ENCODE measurements at places on chromosomes 12 and 14.
A peak's percentile ranks its signal among the peaks of the same experiment; 100 is the strongest.

DNA sequence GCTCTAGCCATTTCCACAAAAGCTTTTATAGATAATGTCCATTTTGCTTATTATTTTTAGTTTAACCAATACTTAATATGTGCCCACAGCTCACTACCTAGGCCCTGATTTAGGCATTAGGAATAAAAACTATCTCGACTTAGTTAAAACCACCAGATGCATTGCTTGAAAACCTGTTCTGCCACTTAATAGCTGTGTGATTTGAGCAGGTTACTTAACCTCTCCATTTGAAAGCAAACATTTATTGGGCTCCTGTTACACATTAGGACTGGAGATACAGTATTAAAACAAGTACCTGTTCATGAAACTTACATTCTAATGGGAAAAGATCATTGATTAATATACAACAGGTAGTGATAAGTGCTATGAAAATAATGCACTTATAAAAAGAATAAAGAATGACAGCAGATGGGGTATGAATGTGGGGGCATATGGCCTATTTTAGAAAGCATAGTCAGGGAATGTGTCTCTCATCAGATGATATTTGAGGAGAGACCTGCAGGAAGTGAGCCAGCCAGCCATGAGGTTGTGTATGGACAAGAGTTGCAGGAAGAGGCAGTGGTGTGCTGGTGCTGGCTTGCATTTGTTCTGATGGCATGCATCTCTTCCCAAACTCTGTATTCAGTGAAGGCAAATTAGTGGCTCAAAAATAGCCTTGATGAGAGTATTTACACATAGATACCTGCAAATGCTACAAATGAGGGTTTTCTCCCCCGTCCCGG, 34.3 kb downstream of the NOPCHAP1 start:
- no peak for DNase-seq

DNA sequence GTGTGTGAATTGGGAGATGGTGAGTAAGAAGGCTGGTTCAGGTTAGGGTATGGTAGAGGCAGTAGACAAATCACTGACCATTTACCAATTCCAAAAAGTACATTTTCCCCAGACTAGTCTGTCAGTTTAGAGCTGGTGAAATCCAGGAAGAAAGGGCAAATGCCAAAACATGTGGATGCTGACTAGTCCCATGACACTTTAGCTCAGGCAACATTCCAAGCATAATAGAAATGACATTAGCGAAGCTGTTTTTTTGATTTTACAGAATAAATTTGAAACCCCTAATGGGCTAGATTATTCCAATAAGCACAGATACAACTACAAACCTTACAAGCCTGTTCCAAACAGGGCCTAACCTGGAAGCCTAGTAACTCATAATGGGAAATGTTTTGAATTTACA, 884.2 kb downstream of the FLRT2 start:
- DNase-seq, result no peak

GRCh38 chr12:5586201-5586600, 154.3 kb downstream of the NTF3 start:
- DNase-seq, result no peak

DNA sequence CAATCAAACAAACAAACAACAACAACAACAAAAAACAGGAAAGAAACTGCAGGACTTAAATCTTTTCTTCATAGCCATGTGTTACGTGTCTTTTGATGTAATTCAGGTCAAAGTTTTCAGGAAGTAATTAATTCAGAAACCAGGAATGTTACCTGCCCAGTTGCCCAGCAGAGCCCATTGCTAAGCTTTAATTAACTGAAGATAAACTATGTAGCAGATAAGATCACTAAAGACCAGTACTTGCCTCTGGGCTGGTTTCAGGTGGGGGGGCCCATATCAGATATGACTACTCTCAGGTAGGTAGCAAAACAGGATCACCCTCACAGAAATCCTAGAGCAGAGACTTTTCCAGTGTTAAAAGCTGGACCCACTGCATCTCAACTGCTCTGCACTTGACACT, 69.2 kb downstream of the LIN7A start:
- no peak for DNase-seq

- no peak for DNase-seq
Observed at GRCh38 chr12:119692410-119692809, 24.5 kb downstream of the PRKAB1 start.

DNA sequence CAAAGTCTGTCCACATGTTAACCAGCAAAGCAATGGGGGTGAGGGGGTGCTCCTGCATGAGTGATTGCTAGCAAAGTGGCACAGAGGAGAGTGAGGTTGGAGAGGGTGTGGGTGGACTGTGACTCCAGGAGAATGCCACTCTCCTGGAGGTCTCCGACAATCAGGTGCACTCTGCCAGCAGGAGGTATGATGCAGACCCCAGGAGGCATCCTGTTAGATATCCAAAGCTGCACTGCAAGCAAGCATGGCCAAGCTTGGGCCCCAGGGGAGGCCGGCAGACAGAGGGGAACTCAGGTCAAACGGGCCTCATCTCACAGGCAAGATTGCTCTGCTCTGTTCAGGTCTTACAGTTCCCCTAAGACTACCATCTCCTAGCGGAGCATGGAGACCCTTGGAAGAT, 73.5 kb upstream of the ALX1 start:
- DNase-seq, result no peak

- no peak for DNase-seq
Observed at GRCh38 chr14:58640959-58641358, 3.2 kb downstream of the DACT1 start.

DNA sequence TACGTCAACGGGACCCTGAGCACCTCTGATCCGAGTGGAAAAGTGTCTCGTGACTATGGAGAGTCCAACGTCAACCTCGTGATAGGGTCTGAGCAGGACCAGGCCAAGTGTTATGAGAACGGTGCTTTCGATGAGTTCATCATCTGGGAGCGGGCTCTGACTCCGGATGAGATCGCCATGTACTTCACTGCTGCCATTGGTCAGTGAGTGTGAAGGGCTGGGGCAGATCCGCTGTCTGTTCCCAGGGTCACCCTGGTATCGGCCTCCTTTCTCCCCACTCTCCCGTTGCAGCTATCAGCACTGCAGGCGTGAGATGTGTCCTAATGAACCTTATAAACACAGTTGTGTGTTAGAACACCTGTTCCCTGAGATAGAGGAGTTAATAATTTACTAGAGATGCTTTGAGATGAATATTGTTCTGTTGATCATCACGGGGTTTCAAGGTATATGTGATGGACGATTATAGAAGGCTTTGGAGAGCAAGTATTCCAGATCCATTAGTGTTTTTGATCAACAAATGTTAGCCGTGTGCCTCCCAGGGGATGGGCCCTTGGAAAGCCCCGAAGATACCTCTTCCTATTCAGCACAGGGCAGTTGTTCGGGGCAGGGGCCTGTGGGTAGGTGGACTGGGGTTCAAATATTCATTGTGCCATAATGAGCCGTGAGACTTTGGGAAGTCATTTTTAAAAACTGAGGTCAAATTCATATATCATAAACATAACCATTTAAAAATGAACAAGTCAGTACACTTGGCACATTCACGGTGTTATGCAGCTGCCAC, 33.6 kb downstream of the ADGRD1 start:
- DNase-seq, result no peak

GRCh38 chr14:95547272-95547625, 12.4 kb downstream of the GLRX5 start:
- no peak for DNase-seq

- no peak for DNase-seq
Observed at GRCh38 chr14:82647088-82647810, 1113.6 kb upstream of the SEL1L start.

DNA sequence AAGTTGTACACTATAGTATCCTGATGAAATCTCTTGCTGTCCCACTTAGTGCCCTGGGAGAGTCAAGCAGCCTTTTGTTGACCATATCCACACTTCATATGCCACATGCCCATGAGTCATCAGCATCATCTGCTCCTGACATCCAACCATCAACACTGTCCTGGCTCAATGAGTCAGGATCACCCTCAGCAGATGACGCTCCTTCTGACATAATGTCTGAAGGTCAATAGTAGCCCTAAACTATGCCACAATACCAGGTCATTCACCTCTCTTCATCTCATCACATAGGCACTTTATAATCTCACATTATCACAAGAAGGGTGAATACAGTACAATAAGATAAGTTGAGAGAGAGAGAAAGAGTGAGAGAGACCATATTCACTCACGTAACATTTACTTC, 369.0 kb upstream of the FAR2 start:
- DNase-seq, result peak; percentile 63

GRCh38 chr14:57610631-57611030, 117.0 kb upstream of the CCDC198 start:
- DNase-seq, result no peak

GRCh38 chr14:66403183-66403582, 83.0 kb upstream of the CCDC196 start:
- DNase-seq, result no peak

DNA sequence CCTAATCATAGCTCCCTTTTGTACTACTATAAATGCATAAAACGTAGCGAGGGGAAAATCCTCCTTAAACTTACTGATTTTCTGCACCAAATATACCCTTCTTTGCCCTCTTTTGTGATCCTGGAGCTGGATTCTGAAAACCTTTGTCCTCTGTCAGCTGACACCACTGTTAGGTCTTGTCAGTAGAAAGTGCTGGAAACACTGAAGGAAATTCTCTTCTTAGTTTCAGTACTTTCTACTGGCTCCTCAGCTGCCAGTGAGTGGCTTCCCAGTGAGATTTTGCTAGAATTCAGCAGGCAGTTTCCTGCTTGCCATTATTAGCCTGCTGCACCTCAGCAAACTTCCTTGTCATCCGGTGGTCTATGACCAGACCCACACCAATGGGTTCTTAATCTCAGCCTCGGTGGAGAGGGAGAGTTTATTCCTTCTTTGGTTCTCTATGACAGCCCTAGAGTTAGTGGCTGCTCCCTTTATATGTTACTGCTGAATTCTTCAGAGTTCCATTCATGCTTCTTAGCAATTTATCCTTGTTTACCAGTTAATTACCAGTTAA, 476.2 kb downstream of the FSCB start:
- no peak for DNase-seq

DNA sequence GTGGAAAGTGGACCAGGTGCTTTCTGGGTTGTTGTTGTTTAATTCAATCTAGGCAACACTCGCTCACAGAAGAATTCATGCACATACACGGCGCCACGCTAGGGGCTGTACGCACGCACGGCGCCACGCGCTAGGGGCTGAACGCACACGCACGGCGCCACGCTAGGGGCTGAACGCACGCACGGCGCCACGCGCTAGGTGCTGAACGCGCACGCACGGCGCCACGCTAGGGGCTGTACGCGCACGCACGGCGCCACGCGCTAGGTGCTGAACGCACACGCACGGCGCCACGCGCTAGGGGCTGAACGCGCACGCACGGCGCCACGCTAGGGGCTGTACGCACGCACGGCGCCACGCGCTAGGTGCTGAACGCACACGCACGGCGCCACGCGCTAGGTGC, 54.3 kb downstream of the NINJ2 start:
- no peak for DNase-seq

DNA sequence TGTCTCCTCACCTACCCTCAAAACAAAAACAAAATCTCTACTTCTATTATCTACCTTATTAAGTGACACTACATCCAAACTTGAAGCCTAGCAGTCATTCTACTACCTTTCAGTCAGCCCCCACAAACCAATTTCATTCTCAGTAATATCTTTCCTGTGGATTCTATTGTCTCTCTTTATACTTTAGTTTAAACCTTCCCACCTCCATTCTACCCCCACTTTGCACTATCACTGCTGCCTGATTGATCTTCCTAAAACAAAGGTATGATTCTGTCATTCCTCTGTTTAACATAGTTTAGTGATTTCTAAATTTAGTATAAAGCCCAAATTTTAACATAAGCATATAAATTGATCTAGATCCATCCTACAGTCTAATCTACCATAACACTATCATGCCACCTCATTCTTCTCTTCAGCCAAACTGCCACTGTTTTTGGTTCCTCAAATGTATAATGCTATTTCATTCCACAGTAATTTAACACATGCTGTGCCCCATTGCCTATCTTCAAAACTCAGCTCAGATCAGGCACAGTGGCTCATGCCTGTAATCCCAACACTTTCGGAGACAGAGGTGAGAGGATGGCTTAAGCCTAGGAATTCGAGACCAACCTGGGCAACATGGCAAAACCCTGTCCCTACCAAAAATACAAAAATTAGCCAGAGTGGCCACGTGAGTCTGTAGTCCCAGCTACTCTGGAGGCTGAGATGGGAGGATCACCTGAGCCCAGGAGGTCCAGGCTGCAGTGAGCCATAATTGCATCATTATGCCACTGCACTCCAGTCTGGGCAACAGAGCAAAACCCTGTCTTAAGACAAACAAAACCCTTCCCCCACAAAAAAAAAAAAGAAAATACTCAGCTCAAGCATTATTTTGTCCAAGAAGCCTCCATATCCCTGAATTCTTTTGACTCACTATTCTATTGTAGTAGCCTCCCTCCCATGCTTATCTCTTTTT, 3.1 kb upstream of the STRN3 start:
- DNase-seq, result no peak

GRCh38 chr14:99481745-99482099, 513 bp downstream of the CCNK start:
- no peak for DNase-seq

All from Peyer's patch (tissue), 4 donors.